Ascending aorta (tissue), 2 donors: ENCODE measurements at places on chromosomes 4 and X.
A peak's percentile ranks its signal among the peaks of the same experiment; 100 is the strongest.

DNA sequence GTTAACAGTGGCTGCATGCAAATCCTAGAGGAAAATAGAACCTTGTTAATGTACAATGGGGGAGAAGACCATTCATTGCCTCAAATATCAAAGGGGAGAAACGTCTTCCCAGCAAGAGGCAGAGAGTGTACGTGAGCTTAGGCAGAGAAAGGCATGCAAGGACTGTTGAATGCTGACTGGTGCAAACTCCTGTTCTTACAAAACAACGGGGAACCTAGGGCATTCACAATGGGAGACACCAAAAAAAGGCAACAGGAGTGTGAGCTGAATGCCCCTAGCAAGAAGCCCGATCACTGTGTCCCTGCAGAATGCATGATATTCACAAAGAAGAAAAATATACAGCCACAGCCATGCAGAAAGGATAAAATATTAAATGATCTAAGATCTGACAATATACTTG is 184.9 kb downstream of the NSUN7 start:
- H3K36me3 ChIP-seq = peaks cover 16% of the 10 kb centered on the region
- no peak overlapping the region for H3K27ac ChIP-seq
- no peak for DNase-seq
- no peak overlapping the region for H3K4me3 ChIP-seq
- H3K4me1 ChIP-seq = peaks cover 10% of the 10 kb centered on the region

DNA sequence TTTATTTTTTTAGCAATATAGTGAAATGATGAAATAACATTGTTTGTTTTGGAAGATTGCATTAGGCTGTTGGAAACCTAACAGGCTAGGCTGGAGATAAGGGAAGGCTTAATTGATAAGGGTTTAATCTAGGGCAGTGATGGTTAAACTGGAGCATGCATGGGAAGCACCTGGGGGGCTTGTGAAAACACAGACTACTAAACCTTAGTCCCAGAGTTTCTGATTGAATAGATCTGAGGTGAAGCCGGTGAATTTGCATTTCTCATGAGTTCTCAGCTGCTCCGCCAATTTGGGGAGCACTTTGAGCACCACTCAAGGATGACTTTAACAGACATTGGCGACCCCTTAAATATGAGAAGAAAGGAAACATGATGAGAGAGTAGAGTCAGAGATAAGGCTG is 11.5 kb downstream of the STK26 start:
- H3K4me3 ChIP-seq = no peak overlapping the region
- no peaks in the 10 kb centered on the region for H3K27me3 ChIP-seq
- no peak for DNase-seq
- H3K36me3 ChIP-seq = no peaks in the 10 kb centered on the region
- H3K4me1 ChIP-seq = no peaks in the 10 kb centered on the region
- H3K27ac ChIP-seq = no peak overlapping the region

DNA sequence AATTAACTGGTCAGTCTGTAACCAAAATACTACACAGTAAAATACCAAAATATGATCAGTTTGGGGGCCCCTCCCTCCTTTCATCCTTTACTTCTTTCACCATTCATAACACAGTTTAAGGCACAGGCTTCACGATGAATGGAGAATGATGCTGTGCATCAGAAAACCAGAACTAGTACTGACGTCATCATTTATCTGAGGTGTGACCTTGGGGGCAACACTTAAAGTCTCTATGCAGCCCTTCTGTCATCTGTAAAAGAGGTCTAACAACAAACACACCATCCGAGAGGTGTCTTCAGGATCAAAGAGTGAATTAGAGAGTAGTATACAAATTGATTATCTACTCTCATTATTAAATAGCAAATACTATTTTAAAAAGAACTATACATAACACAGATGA is 135.4 kb downstream of the SH3KBP1 start:
- H3K36me3 ChIP-seq = no peaks in the 10 kb centered on the region
- DNase-seq = no peak
- H3K27me3 ChIP-seq = no peaks in the 10 kb centered on the region
- no peak overlapping the region for H3K27ac ChIP-seq
- H3K4me3 ChIP-seq = no peak overlapping the region

DNA sequence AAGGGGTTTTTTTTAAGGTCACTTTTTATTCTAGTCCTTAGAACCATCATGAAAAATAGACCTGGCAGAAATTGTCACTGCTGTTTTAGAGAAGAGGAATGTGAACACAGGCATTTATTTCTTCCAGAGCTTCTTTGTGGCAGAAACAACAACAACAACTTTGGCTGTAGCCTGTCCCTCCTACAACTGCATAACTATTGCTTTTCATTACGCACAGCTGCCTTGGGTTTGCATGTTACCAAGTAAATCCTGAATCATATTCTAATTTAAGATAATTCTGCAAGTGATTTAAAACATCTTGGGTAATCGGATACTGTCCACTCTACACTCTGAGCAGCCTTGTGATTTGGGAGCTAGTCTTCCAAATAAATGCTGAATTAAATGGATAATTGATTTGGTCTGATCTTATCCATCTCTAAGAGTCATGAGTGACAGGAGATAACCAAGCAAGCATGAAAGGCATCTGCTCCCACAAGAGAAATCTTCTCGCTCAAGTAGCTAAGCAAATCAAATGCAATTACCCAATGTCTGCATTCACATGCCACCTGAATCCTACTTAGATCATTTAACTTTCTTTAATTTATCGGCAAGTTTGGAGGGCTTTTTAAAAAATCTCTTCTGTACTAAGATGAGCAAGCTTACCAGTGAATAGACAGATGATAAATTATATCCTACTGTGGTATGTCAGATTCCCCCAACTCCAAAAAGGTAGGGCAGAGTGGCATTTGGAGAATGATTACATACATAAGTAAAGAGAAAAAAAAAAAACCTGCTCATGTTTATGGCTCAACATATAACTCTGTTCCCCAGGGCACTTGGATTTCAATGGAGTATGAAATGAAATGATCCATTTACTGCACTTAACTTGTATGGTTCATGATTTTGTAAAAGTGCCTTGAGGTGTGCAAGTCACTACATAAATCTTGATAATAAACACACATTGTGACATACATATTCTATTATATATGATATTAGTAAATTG is 73.6 kb downstream of the EGF start:
- no peaks in the 10 kb centered on the region for H3K36me3 ChIP-seq
- no peak overlapping the region for H3K27ac ChIP-seq
- no peak for DNase-seq
- H3K4me3 ChIP-seq = no peak overlapping the region
- no peaks in the 10 kb centered on the region for H3K4me1 ChIP-seq

DNA sequence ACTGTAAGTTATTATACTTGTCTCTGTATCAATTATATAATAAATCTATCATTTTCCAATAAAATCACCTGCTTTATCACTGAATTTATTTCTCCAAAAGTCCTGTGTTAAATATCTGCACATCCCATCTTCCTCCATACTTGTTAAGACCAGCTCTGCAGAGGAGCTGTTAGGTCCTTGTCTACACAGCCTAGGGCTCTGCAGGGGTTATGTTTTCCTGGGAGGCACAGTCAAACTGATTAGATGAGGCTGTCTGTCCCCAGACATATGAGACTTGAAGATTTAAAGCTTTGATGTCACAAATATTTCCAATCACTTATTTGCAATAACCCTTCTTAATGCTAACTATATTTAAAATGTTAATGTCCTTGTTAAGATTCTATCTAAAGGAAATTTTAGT is 446.8 kb downstream of the TRAM1L1 start:
- H3K27ac ChIP-seq = no peak overlapping the region
- no peak for DNase-seq
- H3K36me3 ChIP-seq = no peaks in the 10 kb centered on the region
- H3K27me3 ChIP-seq = no peaks in the 10 kb centered on the region

DNA sequence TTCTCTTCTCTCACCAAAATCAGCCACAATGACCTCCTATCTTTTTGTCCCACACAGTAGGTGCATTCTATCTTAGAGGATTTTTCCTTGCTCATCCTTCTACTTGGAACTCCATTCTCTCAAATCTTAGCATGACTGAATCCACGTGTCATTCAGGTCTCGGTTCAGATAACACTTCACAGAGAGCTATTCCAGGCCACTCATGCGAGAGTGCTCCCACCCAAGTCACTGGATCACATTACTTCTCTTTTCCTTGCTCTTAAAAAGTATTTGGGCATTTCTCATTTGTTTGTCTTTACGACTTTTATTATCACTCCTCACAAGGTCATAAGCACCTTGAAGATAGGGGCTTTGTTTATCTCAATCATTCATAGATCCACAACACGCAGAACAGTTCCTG is 647.5 kb upstream of the TENM3 start:
- DNase-seq = no peak
- no peaks in the 10 kb centered on the region for H3K4me1 ChIP-seq
- H3K27ac ChIP-seq = no peak overlapping the region
- no peaks in the 10 kb centered on the region for H3K27me3 ChIP-seq

- H3K4me3 ChIP-seq = no peak overlapping the region
- no peak overlapping the region for H3K27ac ChIP-seq
- H3K36me3 ChIP-seq = peaks cover 58% of the 10 kb centered on the region
- H3K4me1 ChIP-seq = no peaks in the 10 kb centered on the region
- DNase-seq = no peak
Measured at GRCh38 chr4:125486351-125486750, 171.6 kb downstream of the FAT4 start.

DNA sequence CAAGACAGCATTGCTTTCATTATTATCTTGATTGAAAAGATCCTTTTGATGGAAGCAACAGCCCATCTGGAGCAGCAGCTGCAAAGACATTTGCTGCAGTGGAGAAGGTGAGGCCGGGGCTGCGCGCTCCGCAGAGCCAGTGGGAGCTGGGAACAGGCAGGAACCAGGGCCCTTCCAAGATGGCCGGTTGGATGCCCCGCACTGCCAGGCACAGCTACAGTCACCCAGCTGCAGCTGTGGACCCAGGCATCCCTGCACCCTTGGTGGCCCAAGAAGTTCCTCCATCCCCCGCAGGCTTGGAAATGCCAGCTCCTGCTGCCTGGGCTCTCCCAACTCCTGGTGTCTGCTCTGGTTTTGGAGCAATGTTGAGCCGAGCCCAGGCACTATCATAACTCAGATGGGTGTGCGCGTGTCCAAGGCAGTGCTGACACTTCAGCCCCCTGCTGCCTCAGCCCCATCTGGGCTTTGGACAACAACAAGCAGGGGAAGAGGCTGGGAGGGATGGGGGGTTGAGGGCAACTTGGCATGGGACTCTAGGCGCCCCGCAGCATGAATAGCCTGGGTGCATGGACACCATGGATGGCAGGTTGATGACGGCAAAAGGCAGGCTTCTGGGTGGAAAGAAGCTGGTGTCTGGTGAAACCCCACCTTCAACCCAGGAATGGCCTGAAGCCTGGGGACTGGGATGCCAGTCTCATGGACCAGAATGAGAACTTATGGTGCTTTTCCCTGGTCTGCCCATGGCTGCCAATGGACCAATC is 371.8 kb downstream of the FSTL5 start:
- no peaks in the 10 kb centered on the region for H3K4me1 ChIP-seq
- H3K4me3 ChIP-seq = no peak overlapping the region
- no peak for DNase-seq

GRCh38 chr4:44532851-44533250 is 84.2 kb upstream of the KCTD8 start:
- H3K4me1 ChIP-seq = no peaks in the 10 kb centered on the region
- no peak overlapping the region for H3K27ac ChIP-seq
- H3K36me3 ChIP-seq = no peaks in the 10 kb centered on the region
- no peak overlapping the region for H3K4me3 ChIP-seq

- no peaks in the 10 kb centered on the region for H3K4me1 ChIP-seq
- no peak for DNase-seq
- H3K27me3 ChIP-seq = no peaks in the 10 kb centered on the region
- no peak overlapping the region for H3K27ac ChIP-seq
- H3K36me3 ChIP-seq = peaks cover 77% of the 10 kb centered on the region
- H3K4me3 ChIP-seq = no peak overlapping the region
Measured at GRCh38 chr4:2501034-2501594, 32.2 kb downstream of the RNF4 start.

DNA sequence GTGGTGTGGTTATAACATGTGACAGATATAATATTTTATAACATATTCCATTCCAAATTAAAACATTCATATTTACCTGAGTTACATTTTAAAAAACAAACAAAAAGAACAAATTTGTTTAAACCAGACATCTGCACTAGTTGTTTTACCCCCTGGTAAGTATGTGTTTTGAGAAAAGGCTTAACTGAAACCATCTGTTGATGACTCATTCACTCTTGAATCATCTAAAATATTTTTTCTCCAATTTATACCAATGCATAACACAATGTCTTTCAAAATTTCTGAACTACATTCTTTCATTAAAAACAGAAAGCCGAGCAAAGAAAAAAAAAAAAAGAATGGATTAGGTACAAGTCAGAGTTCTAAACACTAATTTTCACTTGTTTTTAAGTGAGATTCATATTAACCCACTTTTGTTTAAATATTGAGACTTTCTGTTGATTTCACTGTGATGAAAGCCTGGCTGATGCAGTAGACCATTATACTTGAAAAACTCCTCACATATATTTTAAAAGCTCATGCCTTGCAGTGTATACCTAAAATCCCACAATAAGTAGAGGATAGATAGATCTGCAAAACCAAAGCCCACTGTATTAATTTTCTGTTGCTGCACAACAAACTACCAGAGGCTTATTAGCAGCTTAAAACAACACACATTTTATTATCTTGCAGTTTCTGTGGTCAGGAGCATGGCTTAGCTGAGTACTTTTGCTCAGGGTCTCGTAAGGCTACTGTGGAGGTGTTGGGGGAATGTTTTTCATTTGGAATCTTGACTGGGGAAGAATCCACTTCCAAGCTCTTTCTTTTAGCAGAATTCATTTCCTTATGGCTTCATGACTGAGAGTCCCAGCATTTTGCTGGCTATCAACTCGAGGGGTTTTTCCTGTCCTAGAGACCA is 221.5 kb downstream of the PCDH18 start:
- H3K36me3 ChIP-seq = no peaks in the 10 kb centered on the region
- no peak overlapping the region for H3K4me3 ChIP-seq
- H3K27ac ChIP-seq = no peak overlapping the region
- DNase-seq = no peak

GRCh38 chr4:149141391-149141790 is 674.3 kb downstream of the IQCM start:
- DNase-seq = no peak
- H3K27ac ChIP-seq = no peak overlapping the region
- no peaks in the 10 kb centered on the region for H3K36me3 ChIP-seq
- H3K4me3 ChIP-seq = no peak overlapping the region
- no peaks in the 10 kb centered on the region for H3K4me1 ChIP-seq
- no peaks in the 10 kb centered on the region for H3K27me3 ChIP-seq

- no peaks in the 10 kb centered on the region for H3K27me3 ChIP-seq
- peak; percentile 16 for DNase-seq
- no peaks in the 10 kb centered on the region for H3K36me3 ChIP-seq
- H3K4me3 ChIP-seq = peak overlapping the region; percentile 0
- H3K4me1 ChIP-seq = peaks cover 13% of the 10 kb centered on the region
- peak overlapping the region; percentile 67 for H3K27ac ChIP-seq
Measured at GRCh38 chr4:140308366-140309123, 64.9 kb upstream of the SCOC start.

DNA sequence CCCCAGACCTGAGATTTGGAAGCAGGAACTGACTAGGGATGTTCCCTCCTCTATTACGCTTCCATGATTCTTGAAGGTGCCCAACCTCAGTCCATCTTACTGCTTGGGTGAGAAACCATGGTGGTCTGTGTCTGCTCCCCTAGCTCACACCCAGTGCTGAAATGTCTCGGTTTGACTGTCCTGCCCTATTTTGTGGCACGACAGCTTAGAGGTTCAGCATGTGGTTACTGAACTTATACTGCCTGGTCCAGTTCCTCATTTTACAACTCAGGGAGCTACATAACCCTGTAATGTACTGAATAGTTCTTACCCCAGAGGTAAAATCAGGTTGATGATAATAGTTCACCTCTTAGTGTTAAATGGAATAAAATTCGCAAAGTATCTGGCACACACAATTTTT is 203.1 kb downstream of the RBM46 start:
- no peaks in the 10 kb centered on the region for H3K4me1 ChIP-seq
- DNase-seq = no peak
- no peak overlapping the region for H3K4me3 ChIP-seq
